ENCODE measurements at places on chromosomes 3 and 15. TPM values are rescaled to one million over a fixed set of nuclear protein-coding genes. Genes with fewer than 3 reads are reported as not detected.

GRCh38 chr3:98449606-98450193 lies 13.3 kb upstream of the OR5K1 start:
- peaks cover 15% of the 10 kb centered on the region for H3K27me3 ChIP-seq
- H3K4me1 ChIP-seq: peaks cover 14% of the 10 kb centered on the region
- no peaks in the 10 kb centered on the region for H3K36me3 ChIP-seq
- DNase-seq: no peak
- H3K27ac ChIP-seq: no peak overlapping the region
- H3K4me3 ChIP-seq: no peak overlapping the region

GRCh38 chr3:187718802-187719201 lies 16.4 kb upstream of the RTP2 start:
- peaks cover 10% of the 10 kb centered on the region for H3K4me1 ChIP-seq
- H3K36me3 ChIP-seq: peaks cover 4% of the 10 kb centered on the region
- no peaks in the 10 kb centered on the region for H3K27me3 ChIP-seq

Gene SPESP1
- 2.0 TPM for total RNA-seq

GRCh38 chr3:134366928-134367811 lies 7.1 kb downstream of the AMOTL2 start:
- H3K4me3 ChIP-seq: no peak overlapping the region
- no peak for DNase-seq

DNA sequence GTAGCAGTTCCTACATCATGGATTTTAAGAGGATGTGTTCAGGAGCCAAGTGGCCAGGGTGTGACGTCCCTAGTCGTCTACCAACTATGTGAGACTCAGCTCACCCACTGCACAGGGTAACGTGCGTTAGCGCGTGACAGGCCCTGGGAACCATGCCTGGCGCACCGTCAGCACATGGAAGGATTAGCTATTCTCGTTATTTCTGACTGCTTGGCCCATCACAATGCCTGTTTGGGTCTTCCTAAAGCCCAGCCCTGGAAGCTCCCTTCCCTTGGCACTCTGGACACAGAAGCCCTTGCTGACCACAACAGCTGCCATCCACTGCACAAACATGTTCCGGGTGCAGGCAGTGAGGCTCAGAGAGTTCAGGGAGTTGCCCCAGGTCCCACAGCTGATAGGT lies 91.0 kb upstream of the RPL32 start:
- H3K4me3 ChIP-seq: no peak overlapping the region
- no peak for DNase-seq
- H3K4me1 ChIP-seq: peaks cover 9% of the 10 kb centered on the region
- H3K27me3 ChIP-seq: no peaks in the 10 kb centered on the region

Gene BFSP2
- total RNA-seq: not detected

GRCh38 chr15:68235022-68235421 lies 5.5 kb upstream of the CLN6 start:
- H3K4me1 ChIP-seq: peaks cover 18% of the 10 kb centered on the region
- no peak overlapping the region for H3K27ac ChIP-seq
- H3K4me3 ChIP-seq: no peak overlapping the region
- H3K36me3 ChIP-seq: no peaks in the 10 kb centered on the region

Measured in activated T-cell treated with anti-CD3 and anti-CD28 coated beads, Interleukin-2, amount 50 U/mL, for 72 hours (primary cell).